ENCODE measurements at places on chromosomes 1 and 21.

DNA sequence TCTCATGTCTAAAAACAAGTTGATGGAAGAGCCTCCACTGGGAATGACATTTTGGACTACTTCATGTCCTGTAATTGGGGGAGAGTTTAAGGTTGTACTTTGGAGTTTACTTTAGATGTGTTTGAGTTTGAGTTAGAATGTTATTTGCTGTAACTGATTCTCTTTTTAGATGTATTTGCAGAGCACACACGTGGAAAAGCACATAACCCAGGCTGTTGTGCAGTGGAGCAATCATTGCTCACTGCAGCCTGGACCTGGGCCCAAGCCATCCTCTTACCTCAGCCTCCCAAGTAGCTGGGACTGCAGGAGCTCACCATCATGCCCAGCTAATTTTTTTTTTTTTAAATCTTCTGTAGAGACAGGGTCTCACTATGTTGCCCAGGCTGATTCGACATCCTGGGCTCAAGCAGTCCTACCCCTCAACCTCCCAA lies 36.7 kb upstream of the SH3D21 start:
- DNase-seq = peak; percentile 98

DNA sequence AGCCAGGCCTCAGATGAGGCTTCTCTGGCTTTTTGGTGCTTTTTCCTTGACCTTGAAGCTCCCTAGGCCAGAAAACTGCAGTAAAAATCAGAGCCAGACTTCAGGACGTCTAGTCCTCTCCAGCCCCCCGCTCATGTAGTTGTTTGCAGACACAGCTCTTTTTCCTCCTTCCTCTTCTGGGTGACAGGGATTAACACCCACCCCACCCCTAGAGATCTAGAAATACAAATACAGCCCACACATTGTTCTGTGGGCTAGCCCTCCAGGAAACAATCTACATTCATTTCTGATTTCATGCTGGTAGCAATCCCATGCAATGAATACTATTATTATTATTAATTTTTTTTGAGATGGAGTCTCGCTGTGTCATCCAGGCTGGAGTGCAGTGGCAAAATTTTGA lies 9.9 kb upstream of the CLSTN1 start:
- no peak for DNase-seq

- no peak for DNase-seq
Measured at GRCh38 chr1:208318150-208318734, 74.1 kb upstream of the PLXNA2 start.

- no peak for DNase-seq
Measured at GRCh38 chr1:50369830-50370229, 53.4 kb downstream of the DMRTA2 start.

- DNase-seq = no peak
Measured at GRCh38 chr1:43688594-43689000, 18.7 kb upstream of the ST3GAL3 start.

DNA sequence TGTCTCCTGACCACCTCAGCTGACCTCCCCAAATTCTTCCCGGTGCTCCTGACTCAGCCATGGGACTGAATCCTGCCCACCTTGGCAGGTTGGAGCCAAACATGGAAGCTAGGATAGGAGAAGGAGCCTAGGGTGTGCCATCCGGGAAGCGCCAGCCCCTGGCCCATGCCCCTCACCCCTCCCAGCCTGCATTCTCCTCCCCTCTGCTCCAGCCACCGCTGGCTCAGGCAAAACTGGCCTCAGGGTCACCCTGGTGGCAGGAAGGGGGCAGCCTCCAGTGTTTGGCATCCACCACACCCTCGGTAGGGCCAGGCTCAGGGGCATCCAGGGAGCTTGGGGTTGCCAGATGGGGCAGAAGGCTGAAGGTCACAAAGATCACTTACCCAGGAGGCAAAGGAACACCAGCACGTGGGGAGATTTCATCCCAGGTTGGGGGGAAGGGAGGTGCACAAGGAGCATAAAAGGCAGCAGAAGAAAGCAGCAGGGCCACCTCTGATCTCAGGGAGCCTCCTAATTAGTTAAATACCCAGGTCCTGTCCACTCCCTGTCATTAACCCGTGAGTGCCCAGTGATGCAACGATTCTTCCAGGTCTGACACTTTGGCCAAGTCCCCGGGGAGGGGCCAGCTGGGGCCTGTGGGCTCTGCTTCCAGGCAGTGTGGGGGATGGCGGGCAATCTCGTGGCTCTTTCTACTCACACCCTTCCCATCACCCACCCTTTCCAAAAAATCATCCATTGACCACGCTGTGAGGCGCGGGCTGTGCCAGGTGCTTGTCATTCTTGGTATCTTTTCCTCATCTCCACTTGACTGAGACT lies at the start of gene PLA2G2E:
TSS of gene PLA2G2E (minus strand) at position 481 of the 816 bp plus-strand sequence. CDS start at position 423, 58 bp downstream.
- no peak for DNase-seq

GRCh38 chr1:199313444-199313843 lies 674.6 kb downstream of the PTPRC start:
- DNase-seq = no peak

Data from LNCaP clone FGC (cell line).